Activated effector memory CD4-positive, alpha-beta T cell treated with anti-CD3 and anti-CD28 coated beads, Interleukin-2, amount 50 U/mL, for 16 hours (primary cell): ENCODE measurements at places on chromosomes 13 and 19.

GRCh38 chr13:49374585-49375290 lies 69.1 kb downstream of the CAB39L start:
- no peak for DNase-seq

DNA sequence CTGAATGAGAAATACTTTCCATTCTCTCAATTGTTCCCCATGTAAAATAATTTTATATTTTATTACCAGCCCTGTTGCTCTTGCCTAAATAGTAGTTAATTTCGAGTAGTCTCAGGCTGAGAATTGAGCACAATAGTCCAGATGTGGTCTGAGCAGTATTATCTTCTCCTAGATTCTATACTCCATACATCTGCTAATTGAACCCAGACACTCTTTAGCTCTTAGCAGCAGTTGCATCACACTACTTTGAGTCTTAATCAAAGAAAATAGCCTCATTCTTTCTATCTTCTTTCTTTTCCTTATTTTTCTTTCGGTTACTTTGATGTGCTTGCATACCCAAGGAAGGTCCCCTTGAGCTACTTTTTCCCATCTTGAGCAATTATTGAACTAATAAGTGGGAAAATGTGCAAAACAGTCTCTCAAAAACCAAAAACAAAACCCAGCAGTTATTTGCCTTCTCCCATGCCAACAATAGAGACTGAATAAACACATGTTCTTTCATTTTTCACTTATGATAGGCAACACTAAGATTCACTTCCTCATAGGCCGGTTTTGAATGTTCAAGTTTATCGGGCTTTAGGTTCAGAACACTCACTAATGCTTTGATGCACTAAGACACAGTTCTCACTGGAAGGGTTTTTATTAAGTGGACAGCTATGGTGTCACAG lies 204.5 kb downstream of the POU4F1 start:
- no peak for DNase-seq

DNA sequence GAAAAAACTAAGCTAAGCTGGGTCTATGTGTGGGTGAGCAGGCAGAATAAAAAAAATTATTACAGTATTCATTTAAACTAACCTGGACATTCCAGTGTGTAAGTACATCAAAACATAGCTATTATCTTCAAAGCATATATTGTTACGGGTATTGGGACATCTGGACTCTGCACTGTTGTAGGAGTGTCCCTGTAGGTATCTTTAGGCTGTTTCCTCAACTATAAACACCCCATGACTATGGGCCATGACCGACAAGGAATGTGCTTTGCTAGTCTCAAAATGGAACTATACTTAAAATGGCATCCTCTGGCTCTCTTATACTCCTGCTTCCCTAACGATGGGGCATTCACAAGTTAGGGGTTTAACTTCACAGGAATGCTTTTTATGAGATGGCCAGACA lies 3.4 kb downstream of the SCGB2B2 start:
- no peak for DNase-seq

- DNase-seq = peak; percentile 75
Observed at GRCh38 chr19:46616631-46617322, 8.1 kb downstream of the PTGIR start.

GRCh38 chr13:107864543-107865317 lies 350.6 kb downstream of the LIG4 start:
- no peak for DNase-seq

DNA sequence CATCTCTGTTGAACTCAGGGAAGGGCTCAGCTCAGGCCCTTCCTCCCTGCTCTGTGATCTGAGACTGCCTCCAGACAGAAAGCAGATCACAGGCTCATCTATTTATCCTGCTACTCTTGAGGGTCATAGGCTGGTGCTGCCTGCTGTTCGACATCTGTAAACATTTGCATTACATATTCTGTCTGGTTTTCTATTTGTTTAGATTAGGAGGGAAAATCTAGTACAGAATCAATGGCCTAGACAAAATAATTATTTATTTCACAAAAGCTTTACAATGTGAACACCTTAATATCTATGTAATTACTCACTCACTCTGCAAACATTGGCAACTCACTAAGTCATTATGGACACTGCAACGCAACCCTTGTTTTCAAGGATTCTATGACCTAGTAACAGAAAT lies 43.0 kb downstream of the CEP89 start:
- DNase-seq = no peak
